ENCODE measurements at places on chromosomes 11 and 22.

GRCh38 chr11:124409906-124410305 is 11.1 kb upstream of the OR8B3 start:
- no peak for DNase-seq

DNA sequence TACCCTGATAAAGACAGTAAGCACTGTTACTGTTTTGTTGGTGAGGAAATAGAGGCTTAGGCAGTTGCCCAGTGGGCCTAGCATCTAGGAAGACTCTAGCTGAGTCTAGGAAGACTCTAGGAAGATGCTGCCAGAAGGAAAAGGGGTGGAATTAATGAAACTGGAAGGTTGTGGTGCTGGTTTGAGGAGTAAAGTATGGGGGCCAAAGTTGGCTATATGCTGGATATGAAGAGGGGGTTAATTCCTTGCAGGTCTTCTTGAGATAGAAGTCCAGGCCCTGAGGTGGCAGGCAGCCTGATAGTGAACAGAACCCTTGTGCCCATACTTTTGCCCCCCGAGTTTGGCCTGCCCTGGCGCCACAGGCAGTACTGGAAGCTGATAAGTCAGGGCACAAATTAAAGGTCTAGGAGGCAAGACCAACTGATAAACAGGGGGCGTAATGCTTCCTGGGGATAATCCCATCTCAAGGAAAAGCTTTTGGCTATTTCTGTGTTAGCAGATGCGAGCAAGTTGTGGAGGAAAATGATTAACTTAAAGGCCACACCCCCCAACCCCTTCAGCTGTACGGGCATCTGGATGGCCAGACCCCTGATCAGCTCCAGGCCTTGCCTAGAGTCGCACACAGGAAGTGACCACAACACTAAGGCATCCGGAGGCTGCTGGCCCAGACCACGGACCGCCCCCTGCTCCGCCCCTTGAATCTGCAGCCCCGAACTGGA is 3.1 kb downstream of the ILK start:
- DNase-seq: peak; percentile 37

DNA sequence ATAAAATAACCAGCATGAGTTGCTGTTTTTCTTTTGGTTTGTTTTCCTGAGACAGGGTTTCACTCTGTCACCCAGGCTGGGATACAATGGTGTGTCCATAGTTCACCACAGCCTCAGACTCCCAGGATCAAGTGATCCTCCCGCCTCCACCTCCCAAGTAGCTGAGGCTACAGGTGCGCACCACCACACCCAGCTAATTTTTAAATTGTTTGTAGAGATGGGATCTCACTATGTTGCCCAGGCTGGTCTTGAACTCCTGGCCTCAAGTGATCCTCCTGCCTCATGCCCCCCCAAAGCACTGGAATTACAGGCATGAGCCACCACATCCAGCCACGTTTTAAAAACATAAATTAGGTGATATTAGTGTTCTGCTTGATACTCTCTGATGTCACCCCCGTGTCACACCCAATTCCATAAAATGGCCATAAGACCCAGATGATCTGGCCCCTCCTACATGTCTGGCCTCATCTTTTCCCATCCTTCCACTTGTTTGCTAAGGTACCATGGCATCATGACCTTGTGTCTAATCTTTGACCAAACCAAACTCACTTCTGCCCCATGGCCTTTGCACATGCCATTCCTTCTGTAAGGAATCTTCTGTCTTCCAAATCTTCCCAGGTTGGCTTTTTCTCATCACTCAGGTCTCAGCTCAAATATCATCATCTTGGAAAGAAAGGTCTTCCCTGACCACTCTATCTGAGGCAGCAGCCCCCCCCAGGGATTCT is 6.3 kb downstream of the SIK3 start:
- no peak for DNase-seq

- DNase-seq: no peak
These were observed 94.8 kb upstream of the APOA1 start for GRCh38 chr11:116932181-116932580.

DNA sequence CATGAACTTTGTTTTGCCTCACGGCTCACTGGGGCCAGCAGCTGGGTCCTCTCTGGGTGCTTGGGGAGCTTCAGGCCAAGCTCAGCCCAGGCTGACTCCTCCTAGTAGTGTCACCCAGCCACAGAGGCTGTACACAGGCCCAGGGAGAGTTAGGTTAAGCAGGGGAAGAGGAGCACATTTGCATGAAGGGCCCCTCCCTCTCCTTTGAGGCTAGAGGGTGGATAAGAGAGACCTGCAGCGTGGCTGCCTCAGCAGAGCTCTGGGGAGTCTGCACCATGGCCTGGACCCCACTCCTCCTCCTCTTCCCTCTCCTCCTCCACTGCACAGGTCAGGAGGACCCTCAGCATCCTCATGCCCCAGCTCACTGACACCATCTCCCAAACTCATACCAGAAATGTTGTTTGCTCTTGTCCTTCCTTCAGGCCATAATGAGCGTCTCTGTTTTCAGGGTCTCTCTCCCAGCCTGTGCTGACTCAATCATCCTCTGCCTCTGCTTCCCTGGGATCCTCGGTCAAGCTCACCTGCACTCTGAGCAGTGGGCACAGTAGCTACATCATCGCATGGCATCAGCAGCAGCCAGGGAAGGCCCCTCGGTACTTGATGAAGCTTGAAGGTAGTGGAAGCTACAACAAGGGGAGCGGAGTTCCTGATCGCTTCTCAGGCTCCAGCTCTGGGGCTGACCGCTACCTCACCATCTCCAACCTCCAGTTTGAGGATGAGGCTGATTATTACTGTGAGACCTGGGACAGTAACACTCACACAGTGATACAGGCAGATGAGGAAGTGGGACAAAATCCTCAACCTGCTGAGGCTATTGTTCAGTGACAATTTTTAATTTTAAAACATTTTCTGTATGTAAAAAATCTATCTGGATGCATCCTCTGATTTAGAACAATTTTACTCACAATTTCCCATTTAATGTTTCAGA is 82.4 kb upstream of the VPREB1 start:
- DNase-seq: no peak

DNA sequence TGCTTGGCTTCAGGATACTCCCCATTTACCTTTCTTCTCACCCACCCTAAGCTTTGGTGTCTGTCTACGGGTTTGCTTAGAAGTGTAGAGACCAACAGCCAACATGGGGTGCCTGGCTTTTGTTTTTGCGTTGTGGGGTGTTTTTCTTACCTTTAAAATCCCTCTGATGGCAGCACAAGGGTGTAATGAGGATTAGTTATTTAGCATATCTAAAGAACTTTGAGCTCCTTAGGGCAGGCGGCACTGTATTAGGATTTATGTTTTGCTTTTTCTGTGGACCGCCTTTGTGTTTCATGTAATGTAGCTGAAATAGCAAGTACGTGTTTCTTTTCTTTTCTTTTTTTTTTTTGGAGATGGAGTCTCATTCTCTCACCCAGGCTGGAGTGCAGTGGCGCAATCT is 8.9 kb downstream of the AP2A2 start:
- no peak for DNase-seq

- DNase-seq: no peak
These were observed 22.3 kb downstream of the APOL5 start for GRCh38 chr22:35739931-35740380.

- DNase-seq: no peak
These were observed 105.6 kb upstream of the TBCEL start for GRCh38 chr11:120918257-120918656.

- no peak for DNase-seq
These were observed 1.7 kb upstream of the SPINDOC start for GRCh38 chr11:63811522-63811921.

DNA sequence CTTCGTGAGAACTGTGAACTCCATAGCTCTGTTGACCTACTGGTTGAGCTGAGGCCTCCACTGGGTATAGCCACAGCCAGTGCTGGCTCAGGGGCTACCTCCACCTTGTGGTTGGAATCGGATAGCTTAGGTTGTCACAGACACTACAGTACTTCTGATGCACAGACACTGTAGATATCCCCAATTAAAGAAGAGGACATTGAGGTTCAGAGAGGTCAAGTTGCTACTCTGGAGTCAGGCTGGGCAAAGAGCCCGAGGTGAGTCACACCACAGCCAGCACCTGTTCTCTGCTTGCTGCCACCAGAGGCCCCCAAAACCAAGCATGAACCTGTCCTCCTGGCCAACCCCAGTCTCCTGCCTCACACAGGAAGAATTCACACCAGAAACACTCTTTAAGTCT is 5.4 kb downstream of the UFD1 start:
- no peak for DNase-seq

- no peak for DNase-seq
These were observed 16.0 kb downstream of the SLC43A1 start for GRCh38 chr11:57499413-57499982.

DNA sequence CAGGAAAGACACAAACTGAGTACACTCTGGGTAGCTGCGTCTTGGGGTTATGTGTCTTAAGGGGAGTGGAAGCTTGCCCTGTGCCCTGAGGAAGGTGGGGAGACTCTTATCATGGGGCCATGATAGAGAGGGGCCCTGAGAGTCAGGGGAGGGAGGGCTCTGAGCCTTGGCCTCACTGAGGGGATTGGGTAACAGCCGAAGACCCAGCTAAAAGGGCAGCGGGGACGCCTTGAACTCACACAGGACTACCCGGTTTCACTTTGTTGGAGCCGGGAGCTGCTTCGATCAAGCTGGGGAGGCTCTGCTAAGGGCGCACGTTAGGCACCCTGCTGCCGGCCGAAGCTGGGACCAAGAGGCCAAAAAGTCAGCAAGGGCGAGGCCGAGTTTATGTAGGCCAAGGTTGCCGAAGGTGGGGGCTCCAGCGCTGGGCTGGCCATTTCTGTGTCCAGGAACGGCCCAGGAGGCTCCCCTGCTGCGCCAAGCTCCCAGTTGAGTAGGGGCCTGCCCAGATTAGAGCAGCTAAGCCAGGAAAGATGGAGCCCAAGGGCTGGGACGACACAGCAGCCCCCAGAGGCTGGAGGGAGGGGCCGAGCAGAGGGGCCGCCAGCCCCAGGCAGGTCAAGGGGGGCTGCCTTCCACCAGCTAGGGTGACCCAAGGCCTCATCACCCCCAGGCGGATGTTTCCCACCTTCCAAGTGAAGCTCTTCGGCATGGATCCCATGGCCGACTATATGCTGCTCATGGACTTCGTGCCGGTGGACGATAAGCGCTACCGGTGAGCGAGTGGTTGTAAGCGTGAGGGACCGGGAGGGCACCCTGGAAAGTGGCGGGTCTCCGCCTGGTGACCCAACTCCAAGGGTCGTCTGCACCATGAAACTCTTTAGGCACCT is 2.2 kb downstream of the TBX1 start:
- no peak for DNase-seq

DNA sequence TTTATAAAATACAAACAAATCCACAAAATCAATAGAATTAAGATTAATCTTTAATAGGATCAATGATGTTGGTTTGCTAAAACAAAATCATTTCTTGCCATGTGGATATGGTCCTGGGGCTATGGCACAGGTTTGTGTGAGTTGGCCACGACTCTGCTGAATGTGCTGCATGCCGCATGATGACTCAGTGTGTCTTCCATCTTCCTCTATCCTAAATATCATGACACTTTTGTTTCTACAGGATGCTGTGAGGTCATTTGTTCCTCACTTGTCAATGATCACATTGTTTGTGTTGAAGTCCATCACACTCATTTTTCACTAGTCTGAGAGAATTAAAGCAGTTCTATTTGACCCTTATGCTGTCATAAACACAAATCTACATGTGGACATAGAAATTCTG is 167.2 kb upstream of the ZBED5 start:
- DNase-seq: no peak

- peak; percentile 57 for DNase-seq
These were observed 557 bp downstream of the PACSIN2 start for GRCh38 chr22:43014316-43014868.

- DNase-seq: no peak
These were observed 599.2 kb upstream of the LUZP2 start for GRCh38 chr11:23897453-23898286.

GRCh38 chr11:107713009-107713408 is 1.2 kb upstream of the SLN start:
- DNase-seq: no peak

DNA sequence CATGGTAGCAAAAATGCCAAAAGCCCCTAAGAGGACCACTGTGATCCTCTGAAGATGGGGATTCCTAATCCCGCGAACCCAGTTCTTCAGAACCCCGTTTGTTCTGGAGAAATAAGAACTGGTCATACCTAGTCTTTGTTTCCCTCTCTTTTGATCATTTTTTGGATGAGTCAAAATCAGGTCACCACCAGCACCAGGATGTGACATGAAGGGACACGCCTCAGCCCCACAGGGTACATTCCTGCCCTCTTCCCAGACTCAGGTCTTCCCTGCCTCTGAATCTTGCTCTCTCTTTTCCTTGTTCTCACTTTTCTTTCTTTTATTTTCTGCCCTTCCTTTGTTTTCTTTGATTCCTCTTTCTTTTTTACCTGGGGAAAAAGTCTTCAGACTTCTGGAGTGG is 14.6 kb upstream of the ANO1 start:
- no peak for DNase-seq

GRCh38 chr11:87036756-87037449 is 831 bp upstream of the TMEM135 start:
- DNase-seq: no peak

DNA sequence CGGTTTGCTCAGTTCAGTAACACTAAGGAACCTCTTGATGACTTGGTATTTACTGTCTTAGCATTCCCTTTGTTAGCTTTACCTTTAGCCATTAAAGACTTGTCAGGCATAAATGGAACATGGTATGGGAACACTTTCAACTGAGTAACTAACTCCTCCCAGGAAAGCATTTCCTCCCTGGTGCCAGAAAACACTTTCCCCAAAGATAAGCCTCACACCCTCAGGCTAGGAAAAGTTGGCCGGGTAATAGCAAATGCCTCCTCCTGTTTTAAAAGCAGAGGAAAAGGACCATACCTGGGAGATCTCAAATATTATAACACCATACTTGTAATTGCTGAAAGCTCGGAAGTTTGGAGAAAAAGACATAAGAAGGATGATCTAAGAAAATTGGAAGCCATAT is 12.0 kb downstream of the KCNJ11 start:
- no peak for DNase-seq

GRCh38 chr11:115498354-115498753 is 5.9 kb downstream of the CADM1 start:
- DNase-seq: no peak

DNA sequence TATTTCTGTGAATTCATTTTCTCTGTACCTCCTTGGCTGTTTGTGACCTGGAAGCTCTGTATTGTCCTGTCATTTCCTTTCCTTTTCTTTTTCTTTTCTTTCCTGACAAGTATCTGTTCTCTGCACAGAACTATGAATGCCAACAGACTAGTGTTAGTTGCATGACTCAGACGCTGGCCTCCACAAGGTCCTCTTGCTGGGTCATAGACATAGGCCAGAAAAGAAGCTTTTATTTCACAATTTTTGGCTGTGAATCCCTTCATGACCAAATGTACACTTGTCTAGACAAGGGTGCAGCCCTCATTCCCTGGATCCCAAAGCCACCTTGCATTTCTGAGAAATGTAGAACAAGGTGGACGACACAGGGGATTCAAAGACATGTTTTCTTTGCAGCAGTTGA is 104.1 kb upstream of the MTNR1B start:
- DNase-seq: no peak

DNA sequence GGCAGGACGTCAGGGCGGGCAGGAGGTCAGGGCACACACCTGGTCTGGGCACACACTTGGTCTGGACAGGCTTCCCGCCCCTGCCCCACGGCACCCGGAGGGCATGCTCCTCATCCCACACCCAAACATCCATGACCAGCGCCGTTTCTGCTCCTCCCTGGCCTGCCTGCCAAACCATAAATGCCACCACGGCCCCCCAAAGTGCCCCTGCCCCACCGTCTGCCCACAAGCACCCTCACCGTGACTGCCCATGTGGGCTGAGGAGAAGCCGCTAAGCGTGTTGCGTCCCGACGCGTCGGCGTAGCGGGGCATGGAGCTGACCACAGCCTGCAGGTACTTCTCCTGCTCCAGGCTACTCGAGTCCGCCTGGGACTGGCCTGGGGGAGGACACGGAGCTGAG is 15.8 kb downstream of the SBF1 start:
- DNase-seq: no peak

- DNase-seq: no peak
These were observed 551.9 kb upstream of the LUZP2 start for GRCh38 chr11:23944923-23945322.

Measured in T-helper 22 cell (primary cell).